ENCODE measurements at places on chromosomes 2 and 18.

DNA sequence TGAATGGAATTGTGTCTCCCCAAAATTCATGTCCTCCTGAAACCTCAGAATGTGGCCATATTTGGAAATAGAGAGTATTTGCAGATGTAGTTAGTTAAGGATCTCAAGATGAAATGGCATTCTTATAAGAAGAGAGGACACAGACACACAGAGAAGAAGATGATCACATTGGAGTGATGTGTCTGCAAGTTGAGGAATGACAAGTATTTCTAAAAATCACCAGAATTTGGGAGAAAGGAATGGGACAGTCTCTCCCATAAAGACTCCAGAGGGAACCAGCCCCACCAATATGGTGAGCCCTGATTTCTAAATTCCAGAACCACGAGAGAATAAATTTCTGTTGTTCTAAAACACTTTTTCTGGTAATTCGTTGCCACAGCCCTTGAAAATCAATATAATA lies 166.3 kb downstream of the C1D start:
- no peak for DNase-seq

GRCh38 chr2:69214898-69215297 lies 172.1 kb downstream of the GFPT1 start:
- DNase-seq, result no peak

DNA sequence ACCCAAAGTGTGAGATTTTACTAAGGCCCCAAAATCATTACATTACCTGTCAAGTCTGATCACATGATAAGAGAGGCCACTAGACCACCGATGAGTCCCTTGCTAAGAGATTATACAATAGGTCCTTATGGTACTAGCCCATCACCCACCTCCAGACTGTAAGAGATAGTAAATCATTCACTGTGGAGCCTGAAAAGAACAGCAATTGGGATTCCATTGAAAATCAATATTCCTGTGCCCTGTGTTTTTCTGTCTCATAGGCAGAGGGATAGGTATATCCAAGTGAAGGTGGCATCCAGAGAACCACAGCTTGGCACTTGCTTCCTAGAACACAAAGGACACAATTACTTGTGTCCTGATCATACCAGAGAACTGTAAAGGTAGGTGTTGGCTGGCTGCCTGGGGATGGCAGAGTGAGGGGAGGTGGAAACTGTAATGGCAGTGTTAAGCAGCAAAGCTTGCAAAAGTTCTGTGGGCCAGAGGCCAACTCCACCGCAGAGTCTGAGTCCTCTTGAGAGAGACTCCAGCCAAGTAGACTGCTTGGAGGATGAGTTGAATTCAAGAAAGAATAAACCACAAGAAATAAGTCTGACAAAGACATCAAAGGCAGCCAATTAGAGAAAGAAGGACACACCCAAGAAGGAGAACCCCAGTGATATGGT lies 102.0 kb upstream of the PIEZO2 start:
- no peak for DNase-seq

- DNase-seq, result no peak
Observed at GRCh38 chr2:110216199-110216598, 3.9 kb upstream of the MTLN start.

- DNase-seq, result no peak
Observed at GRCh38 chr18:62976227-62976626, 260.9 kb downstream of the PHLPP1 start.

GRCh38 chr18:5152343-5153020 lies 44.6 kb downstream of the AKAIN1 start:
- no peak for DNase-seq

- DNase-seq, result peak; percentile 13
Observed at GRCh38 chr2:12824351-12824777, 107.6 kb downstream of the TRIB2 start.

GRCh38 chr2:159438284-159438683 lies 151.8 kb upstream of the WDSUB1 start:
- DNase-seq, result no peak

DNA sequence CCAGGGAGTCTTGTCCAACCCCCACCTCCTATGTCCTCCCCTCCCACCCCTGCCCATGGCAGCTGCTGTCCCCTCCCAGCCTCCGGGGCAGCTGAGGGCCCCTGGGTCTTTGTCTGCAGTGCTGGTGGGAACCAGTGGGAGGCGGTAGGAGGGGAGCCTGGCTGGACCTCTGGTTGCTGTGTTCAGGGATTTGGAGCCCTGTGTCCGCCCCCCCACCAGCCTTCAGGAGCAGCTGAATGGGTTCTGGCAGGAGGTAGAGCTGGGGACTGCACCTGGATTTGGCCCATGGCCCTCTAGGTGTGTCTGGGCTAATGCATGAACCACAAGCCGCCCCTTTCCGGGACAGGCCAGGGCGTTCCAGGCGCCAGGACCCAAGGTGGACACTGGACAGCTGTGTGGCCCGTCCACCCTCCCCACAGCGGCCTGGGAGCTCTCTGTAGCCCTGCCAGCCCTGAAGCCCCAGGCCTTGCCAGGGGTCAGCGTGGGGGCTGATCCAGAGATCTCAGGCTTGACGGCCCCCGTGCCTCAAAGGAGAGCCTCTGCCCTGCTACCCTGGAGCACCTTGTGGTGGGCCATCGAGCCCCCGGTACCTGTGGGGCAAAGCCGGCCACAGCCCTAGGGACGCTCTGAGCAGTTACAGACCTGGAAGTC lies 25.4 kb downstream of the GPC1 start:
- DNase-seq, result no peak

GRCh38 chr18:6743999-6744398 lies 14.5 kb downstream of the ARHGAP28 start:
- no peak for DNase-seq

DNA sequence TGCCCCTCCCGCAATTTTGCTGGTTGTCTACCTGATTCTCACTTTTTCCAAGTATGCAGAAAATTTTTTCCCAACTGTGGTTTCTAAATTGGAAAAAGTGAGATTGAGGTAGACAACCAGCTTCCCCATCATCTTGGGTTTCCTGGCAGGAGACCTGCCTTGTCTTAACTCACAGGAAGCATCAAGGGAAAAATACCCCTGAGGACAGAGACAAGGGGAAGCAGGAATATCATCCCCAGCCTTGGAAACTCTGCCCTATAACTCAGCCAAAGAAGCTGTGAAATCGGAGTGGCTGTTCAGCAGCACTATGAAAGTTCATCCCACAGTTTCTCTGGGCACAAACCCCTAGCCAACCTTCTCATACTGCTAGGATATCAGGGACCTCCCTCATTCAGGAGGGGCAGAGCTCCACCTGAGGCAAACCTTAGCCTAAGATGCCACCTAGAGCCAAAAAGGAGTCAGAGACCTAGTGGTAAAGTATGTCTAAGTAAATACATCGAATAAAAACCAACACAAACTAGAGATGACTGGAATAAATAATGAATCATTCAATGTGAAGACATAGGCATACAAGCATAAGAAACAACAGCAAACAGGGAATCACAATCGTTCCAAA lies 68.2 kb downstream of the ZSWIM2 start:
- no peak for DNase-seq

Measured in amniotic stem cell (primary cell).